ENCODE measurements at places on chromosomes 7 and 10.

- no peak for DNase-seq
Measured at GRCh38 chr10:55398497-55398882, 597.5 kb upstream of the PCDH15 start.

GRCh38 chr10:17850501-17850900 lies 41.4 kb downstream of the MRC1 start:
- no peak for DNase-seq

GRCh38 chr10:20698837-20699236 lies 198.3 kb downstream of the NEBL start:
- DNase-seq: no peak

GRCh38 chr7:47069385-47070076 lies 512.4 kb downstream of the TNS3 start:
- peak; percentile 24 for DNase-seq

GRCh38 chr7:898855-899681 lies 22.7 kb downstream of the GET4 start:
- no peak for DNase-seq

DNA sequence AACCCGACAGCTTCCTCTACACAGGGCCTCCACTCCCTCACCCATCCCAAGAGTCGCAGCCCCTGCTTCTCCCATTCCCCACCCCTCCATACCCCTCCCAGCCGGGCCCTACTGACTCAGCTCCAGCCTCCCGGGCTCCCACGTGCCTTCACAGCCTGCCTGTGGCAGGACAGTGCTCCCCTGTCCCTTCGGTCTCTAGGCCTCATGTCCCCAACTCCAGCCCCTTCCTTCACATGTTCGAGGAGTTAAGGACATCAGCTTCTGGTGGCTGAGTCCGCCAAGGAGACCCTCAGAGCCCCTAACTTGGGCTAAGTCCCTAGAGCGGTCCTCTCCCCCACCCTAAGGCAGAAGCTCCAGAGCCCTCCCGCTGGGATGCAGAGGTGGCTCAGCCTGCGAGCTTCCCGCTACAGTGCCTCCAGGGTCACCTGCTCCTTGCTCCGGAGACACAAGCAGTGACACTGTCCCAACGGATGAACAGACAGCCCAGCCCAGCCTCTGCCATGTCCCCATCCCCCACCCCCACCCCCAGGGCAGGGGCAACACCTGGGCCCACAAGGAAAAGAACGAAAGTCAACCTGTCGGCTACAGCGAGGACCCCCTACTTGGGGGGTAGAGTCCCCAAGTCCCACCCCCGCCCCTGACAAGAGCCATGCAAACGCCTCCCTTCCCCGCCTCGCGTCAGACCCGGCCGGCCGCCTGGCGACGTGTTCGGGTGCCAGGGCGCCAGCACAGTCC lies 716 bp downstream of the SMARCD3 start:
- peak; percentile 47 for DNase-seq

GRCh38 chr7:64965594-64965993 lies 25.2 kb downstream of the ZNF117 start:
- no peak for DNase-seq

- peak; percentile 2 for DNase-seq
Measured at GRCh38 chr10:12638103-12638502, 288.8 kb downstream of the CAMK1D start.

GRCh38 chr7:151661587-151661986 lies 141.9 kb upstream of the RHEB start:
- no peak for DNase-seq

DNA sequence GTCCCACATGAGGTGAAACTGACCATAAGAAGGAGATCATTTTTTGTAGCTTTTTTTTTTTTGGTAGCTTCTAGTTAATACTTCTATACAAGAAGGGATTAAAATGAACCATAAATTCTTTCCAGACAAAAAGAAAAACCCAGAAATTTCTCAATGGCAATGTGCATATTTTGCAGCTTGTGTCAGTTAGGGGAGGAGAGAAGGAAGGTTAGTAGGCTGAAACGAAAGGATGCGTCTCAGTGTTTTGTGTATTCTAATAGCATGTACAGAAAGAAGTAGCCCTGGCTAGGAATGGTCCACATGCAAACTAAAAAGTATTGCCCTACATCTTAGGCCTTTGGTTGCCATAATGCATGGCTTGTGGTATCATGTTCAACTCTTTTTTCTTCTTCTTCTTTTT lies 90.6 kb downstream of the CACNB2 start:
- DNase-seq: peak; percentile 12

- DNase-seq: no peak
Measured at GRCh38 chr10:101451667-101452069, 97.7 kb downstream of the BTRC start.

- DNase-seq: peak; percentile 52
Measured at GRCh38 chr10:28677888-28678686, 766 bp downstream of the BAMBI start.

DNA sequence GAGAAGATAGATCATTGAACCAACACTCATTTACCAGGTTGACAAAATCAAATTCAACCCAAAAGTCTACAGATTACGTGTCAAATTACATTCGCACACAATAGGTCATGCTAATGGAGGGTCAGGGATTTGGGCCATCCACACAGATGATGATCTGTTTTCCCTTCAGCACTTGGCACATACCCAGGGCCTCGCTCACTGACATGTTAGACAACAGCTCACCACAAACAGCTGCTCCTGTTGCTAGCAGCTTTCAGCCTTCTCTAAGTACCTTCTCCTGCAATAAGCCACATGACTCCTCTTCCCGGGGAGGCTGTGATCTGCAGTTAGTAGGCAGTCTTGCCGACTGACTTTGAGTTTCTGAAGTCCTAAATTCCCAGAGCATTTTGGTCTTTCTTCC lies 18.4 kb downstream of the NKX2-3 start:
- peak; percentile 60 for DNase-seq

GRCh38 chr7:129923709-129924108 lies 29.1 kb downstream of the UBE2H start:
- DNase-seq: peak; percentile 80

DNA sequence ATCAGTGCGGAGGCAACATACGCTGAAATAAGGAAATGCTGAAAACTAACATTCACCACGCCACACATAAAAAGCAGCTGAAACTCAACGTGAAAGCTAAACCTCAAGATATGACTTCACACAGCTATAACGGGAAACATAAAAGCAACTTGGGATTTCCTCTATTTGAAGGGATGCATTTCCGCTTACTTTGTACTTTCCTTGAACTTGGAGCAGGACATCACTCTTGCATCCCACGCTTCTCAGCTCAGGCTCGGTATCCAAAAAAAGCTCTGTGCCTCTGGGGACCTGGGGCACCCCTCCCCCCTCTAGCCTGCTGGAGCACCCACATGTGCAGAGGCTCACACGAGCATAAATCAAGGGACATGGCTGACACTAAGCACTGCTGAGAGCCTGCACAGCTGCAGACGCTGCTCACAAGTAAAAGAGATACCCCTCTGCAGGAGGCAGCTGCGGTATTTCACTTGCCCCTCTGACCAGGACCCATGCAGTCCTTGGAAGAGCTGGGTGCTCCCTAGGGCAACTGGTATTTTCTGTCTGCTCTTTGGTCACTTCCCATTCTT lies 34.2 kb downstream of the PARD3 start:
- DNase-seq: peak; percentile 70

DNA sequence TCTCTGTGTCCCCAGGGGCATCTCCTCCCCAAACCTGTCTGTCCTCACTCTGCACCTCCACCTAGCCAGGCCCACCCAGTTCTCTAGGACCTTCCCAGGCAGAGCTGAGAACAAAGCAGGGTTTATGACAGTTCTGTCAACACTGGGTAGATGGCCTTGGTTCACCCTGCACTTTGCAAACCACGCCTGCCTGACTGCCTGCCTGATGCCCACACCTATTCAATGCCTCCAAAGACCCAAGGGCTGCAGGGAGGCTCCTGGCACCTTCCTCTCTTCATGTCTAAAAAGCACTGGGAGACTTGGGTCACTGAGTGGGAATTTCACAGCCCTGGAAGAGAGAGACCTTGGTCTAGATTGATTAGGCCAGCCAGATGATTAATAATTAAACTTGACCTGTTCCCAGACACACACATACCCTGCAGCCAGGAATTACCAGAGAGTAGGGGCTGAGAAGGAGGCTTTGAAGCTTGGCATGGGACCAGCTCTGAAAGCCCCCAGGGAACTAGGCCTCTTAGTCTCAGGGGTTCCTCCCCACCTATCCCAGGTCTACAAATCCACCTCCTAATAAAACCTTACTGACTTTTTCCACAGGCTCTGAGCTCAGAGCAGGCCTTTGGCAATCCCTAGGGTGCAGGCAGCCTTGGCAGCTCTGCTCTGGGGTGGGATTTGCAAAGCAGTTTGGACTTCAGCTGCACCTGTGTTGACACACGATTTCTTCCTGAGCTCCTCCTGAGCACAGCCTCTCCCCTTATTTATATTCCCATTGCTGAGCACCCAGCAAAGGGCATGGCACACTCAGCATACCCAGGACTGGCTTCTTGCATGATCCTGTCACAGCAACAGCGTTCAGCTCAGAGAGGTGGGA lies 25.7 kb upstream of the PDCD4 start:
- no peak for DNase-seq

- no peak for DNase-seq
Measured at GRCh38 chr7:356087-356486, 66.1 kb downstream of the FOXL3 start.

GRCh38 chr7:98641646-98642500 lies 24.8 kb downstream of the NPTX2 start:
- DNase-seq: no peak

DNA sequence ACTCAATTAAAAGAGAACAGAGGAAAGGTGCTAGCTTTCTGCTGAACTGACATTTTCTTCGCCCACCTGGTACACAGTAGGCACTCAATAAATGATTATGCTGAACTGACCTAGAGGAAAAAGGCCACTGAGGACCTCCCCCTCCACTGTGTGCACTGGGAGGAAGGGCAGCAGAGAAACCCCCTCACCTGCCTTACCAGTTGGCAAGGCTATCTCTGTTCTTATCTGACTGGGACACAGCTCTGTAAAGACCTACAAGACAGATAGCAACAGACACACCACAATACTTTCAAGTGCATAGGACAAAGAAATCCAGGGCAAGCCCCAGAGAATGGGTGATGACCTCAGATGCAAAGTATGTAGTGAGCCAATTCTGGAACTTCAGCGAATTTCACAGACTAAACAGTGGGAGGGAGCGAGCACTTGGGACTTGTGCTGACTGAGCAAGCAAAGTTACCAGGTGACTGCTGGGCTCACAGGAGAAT lies 30.4 kb downstream of the PDLIM1 start:
- peak; percentile 98 for DNase-seq

DNA sequence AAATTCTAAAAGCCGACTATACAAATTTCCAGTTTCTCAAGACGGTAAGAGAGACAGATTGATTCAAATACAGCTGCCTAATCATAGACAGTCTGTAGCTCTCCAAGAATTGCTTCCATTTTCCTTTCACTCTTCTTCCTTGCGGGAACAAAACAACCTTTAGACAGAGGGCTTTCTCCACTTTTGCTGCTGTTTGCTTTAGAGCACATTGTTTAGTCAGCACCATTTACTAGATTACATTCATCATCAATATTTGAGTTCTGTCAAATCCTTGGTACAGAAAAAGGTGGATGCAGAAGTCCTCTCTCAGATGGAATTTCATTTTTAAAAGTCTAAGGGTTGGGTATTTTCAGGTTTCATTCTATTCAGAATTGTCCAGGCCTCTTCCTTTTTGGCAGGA lies 137.4 kb downstream of the CHRM2 start:
- DNase-seq: no peak

DNA sequence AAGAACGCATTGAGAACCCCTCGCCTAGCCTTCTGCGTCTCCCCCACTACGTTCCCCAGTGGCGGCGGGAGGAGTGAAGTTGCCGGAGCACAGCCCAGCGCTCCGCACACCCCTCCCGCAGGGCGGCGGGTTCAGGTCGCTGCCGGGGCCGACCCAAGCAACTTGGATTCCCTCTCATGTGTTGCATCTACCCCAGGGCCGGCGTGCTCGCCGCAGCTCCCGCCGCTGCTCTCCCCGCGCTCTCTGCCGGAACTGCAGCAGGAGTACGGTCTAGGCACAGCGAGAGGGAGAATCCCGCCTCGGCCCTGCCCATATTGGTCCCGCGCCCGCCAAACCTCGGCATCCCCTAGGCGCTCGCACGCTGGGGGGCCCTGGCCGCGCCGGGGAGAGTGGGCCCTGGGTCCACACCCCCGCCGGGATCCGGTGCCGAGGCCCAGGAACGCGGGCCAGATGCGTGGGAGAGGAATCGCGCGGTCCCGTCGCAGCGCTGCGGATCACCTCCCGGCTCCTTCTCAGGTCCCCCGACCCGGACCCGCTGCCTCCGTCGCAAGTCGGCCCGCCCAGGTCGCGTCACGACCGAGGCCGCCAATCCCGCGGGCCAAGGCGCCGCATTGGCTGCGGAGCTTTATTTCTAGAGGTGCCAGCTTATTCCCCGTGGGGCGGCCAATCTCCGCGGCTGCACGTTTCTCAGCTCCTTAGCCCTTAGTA lies 648 bp upstream of the TMEM243 start:
- peak; percentile 80 for DNase-seq

DNA sequence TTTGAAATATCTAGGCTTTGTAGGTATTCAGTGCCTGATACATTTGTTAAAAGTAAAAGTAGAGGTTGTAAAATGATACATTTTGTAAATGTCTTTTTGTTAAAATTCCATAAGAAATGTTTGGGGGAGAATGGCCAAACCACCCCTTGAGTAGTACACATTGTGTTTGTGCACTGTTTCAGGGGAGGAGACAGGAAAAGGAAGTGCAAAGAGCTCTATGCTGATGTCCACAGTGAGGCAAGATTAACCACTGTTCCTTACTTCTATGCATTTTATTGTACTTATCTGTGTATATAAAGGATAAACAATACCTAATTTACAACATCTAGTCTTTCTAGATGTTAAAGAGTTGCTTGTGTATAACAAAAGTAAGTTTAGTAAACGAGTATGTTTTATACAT lies 7.4 kb upstream of the CYCS start:
- DNase-seq: no peak

DNA sequence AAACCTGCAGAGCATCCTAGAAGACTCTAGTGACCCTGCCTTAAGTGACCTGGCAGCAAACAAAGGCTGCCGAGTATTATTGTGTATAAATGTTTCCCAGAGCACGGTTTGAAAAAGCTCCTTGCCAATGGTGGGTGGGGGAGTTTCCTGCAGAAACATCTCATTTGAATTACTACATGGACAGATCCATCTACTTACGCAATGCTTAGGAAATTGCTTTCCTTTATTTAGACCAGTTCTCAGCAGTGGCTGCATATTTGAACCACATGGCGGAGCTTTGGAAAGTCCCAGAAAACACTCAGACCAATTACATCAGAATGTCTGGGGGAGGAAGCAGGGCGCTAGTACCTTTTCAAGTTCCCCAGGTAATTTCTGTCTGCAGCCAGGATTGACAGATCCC lies 560.9 kb downstream of the SDK1 start:
- no peak for DNase-seq

DNA sequence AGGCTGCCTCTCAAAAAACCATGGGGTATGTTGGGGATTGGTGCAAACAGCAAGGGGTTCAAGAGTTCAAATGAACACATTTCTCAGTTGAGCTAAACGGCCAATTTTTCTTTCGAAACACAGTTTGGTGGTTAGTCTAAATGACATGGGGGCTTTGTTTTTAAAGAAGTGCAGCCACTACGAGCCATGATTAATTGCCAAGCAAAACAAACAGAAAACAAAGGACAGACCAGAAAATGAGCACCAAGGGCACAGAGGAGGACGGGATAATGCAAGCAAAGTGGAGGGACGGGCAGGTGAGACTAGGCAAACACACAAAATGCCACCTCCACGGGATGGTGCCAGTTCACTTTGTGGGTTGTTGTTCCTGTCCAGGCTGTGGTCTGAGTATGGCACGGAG lies 64.5 kb upstream of the PDLIM1 start:
- no peak for DNase-seq

GRCh38 chr10:11140963-11141362 lies 123.3 kb downstream of the CELF2 start:
- no peak for DNase-seq

All from EH (cell line).